ENCODE measurements at places on chromosomes 11 and 22. TPM values are rescaled to one million over a fixed set of nuclear protein-coding genes. Genes with fewer than 3 reads are reported as not detected.
A peak's percentile ranks its signal among the peaks of the same experiment; 100 is the strongest.

DNA sequence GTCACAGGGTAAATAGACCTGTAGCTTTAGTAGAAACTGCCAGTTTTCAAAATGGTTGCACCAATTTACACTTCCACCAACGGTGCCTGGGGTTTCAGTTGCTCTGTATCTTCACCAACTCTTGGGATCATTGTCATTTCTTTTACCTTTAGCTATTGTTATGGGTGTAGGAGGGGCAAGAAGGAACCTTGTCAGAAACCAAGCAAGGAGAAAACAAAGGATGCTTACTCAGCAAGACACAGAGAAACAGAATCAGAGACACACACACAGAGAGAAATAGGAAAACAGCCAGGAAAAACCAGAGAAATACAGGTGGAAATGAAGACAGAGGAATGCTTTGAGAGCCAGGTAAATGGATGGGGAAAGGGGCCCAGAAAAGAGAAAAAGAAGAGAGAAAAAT, 367.6 kb downstream of the MIAT start:
- no peak for DNase-seq

- no peak for DNase-seq
Observed at GRCh38 chr11:2134022-2135010, 4.9 kb downstream of the IGF2 start.

GRCh38 chr11:2801711-2802388, 83.7 kb downstream of the CDKN1C start:
- no peak for DNase-seq

DNA sequence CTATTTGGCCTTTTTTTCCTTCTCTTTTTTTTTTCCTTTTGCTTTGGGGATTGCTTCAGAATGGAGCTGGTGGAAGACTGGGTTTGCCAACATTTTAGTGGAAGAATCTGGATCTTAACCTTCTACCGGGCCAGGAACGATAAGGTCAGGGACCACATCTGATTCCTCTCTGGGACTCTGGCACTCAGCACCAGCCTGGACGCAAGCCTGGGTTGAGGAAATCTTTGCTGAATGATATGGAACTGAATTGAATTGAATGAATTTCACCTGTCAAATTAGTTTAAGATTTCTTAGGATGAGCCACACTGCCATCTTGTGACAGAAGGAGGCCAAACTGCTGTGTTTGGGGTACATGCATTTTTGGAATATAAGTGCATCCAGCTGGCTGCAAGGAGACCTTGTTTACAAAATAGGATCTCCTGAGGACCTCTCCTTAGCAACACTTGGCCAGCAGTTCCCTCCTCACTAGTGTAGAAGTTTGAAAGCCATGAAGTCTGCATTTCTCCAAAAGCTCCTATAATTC, 30.4 kb downstream of the TPBGL start:
- no peak for DNase-seq

DNA sequence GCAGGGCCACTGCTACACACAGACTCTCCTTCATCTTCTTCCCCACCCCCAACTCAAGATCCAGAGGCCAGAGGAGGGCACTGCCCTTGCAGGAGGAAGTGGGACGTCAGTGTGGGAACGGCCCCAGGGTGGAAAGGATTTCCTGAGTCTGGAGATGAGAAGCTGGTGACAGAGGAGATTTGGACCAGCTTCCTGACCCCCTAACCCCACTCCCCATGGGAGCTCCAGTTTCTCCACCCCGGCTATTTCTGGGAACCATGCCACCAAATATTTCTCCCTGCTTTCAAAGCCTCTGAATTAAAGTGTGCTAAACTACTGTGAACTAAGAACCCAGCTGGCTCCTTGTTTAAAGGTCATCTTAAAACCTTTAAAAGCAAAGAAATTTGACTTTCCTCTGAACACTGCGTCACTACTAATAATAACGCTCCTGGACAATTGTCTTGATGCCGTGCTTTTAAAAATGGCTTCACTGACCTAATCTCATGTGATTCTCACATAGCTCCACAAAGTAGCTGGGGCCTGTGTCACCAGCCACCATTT, 46.6 kb downstream of the CWC15 start:
- peak; percentile 18 for DNase-seq

DNA sequence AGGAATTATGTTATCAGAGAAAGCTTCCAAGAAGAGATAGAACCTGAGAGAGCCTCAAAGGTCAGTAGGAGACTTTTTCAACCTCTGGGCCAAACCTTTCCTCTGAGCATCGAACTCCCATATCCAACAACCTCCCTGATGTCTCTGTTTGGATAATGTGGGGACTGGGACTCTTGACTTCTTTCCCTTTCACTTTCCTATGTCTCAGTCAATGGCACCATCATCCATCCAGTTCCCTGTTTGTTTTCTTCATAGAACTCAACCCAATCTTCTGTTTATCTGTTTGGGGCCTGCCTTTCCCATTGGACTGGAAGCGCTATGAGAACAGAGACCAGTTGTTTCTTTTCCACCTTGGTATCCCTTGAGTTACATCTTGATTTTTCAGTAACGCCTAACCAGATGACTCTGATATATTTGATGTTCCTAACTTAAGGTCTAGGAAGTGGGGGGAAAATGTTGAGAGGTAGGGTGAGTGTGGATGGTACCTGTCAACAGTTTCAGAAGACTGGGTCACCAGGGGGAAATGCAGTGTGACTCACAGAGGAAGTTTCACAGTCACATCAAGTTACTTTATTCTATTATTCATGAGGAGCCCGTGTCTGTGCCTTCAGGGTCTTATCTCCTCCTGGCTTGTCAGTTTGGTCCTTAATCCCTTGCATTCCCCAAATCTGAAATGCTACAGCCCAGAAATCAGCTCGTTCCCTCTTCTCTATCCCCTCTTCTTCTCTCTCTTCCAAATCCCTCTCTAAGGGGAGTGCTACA, 4.5 kb upstream of the KCNE3 start:
- no peak for DNase-seq

GRCh38 chr11:9092072-9092471, 673 bp upstream of the SCUBE2 start:
- DNase-seq: no peak

- DNase-seq: no peak
Observed at GRCh38 chr11:83162377-83162776, 5.4 kb downstream of the PCF11 start.

The SOX10 gene
- not detected for total RNA-seq

The TMPRSS5 gene
- total RNA-seq: 0.15 TPM

The MUC2 gene
- not detected for total RNA-seq

The TYR gene
- not detected for total RNA-seq

All from NCI-H460 (cell line).